ENCODE measurements at places on chromosomes 12 and 14.
A peak's percentile ranks its signal among the peaks of the same experiment; 100 is the strongest.

GRCh38 chr12:100566887-100567637 lies 6.4 kb upstream of the GAS2L3 start:
- peak; percentile 28 for DNase-seq

DNA sequence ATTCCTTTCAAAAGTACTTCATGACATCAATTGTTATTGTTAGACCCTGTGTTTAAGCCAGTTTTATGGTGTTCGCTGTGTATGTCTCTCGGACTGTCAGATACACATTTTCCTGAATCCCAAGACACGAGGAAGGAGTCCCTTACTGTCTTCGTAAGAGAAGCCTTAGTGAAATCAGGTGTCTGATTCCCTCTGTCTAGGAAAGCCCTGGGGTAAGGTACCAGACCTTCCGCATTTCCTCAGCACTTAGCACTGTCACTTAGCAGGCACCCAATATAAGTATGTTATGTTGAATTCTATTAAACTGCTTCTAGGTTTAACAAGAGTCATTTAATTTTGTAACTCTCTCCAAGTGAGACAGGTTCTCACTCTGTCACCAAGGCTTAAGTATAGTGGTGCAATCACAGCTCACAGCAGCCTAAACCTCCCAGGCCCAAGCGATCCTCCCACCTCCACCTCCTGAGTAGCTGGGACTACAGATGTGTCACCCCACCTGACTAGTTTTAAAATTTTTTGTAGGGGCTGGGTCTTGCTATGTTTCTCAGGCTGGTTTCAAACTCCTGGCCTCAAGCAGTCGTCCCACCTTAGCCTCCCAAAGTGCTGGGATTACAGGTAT lies 111.0 kb downstream of the BBS10 start:
- DNase-seq, result no peak

DNA sequence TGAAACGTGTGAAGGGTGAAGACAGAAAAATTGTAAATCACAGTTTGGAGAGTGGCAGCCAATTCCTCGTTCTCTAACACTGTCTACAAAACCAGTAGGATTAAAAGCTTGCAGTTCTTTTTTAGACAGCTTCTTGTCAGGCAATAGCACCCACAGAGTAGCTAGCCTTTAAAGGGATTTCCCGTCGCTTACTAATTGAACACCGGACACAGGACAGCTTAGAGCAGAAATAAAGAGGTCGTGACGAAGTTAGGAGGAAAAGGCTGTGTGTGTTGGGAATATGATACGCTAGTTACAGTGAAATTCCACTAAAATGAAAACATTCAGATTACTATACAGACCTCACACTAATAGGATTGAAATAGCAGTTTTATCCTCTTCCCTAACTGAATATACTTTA lies 149.1 kb upstream of the FLRT2 start:
- no peak for DNase-seq

DNA sequence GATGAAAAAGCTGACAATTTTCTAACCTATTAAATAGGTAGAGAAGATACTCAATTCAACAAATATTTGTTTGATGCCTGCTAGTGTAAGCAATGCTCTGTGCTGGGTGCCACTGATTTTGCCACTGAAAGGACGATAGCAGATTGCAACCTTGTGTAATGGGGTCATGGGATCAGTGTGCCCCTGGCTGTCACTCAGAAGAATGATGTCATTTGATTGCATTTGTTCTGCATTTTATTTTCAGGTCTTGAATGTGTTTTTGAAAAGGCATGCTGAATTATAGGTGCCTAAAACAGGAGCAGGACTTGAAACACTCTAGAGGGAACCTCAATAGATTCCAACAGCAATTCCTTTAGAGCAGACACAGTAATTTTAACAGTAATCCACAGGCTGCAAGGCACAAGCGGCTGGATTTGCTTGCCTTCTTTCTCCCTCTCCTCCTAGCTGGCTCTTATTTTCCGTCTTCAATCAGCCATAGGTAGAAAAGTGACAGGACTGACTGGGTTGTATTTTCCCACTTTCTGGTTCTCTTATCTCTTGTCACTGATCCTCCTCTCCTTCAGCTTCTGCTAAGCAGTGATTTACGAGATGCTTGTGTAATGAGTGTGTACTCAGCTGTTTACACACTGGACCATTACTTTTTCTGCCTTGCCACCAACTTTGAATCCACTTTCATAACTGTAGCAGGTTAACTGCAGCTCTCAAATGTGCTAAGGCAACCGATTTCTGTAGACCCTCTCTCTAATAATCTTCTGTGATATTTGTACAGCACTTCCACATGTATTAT lies 4.1 kb downstream of the PLXNC1 start:
- DNase-seq, result no peak

DNA sequence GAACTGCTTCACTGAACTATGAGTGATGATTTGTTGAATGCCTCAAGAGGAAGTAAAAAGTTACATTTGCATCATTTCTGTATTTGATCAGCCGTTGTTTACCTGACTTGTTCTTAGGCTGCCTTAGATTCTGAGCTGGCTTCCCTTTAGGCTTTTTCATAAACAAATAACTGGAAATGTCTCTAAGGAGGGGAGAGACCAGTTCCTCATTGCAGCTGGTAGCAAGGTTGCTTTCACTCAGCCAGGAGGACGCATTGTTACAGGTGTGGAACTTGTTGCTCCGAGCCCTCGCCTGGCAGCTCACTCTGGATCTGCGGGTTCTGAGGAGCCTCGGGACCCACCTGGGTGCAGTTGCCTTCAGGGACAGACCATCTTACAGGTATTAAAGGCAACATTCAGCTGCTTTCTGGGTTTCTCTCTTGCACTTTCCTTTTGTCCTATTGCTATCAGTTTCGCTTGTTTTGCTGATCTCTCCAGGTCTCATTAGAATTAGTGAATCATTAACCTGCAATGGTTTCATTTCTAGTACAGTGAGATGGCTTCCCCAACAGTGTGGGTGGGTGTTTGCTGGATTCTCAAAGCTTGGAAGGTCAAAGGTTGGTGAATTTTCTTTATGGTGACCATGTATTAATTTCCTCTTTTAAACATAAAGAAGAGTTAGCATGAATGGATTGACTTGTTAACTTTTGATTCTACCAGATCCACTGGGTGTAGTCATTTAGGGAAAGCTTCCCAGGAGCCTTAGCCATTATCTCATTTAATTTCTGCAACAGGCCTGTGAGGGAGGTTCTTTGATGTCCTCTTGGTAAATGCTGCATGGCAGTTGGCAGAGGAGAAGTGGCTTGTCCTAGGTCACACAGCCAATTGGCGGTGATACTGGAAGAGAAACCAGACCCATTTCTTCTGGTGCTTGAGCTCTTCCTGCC lies at the start of gene PLEKHG7:
PLEKHG7 (plus strand) TSS at position 236 of the 926 bp plus-strand sequence. CDS start 3,643 bp downstream, outside the sequence.
- peak; percentile 2 for DNase-seq

- no peak for DNase-seq
These were observed 82.3 kb downstream of the SYNE3 start for GRCh38 chr14:95434121-95434520.

- DNase-seq, result no peak
These were observed 16.1 kb downstream of the NTN4 start for GRCh38 chr12:95774311-95775045.

DNA sequence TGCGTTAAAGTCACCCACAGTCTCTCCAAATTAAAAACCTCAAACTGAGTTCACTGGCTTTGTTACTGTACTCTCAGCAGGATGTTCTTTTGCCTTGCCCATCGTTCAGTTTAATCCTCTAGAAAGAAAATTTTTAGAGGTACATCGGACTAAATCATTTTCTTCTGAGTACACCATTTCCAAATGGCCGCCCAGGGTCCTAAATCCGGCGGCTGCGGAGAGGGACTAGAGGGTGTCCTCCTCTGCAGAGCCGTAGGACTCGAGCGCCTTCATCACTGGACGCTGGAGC lies 1.4 kb downstream of the LIN7A start:
- DNase-seq, result no peak

DNA sequence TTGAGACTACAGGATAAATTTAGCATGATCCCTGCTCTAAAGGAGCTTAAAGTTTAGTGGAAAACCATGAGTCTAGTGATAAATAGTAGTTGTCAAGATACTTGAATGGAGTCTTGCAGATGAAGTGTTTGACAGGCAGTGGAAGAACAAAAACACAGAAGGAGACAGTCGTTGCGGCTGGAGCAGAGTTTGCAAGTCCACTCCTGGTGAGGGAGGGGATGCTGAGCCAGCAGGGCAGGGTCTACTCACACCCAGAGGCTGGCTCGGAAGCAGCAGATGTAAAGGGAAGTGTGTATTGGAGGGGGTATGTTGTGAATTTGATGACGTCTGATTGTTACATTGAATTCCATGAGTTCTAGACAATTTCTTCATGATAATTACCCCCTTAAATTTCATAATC lies 61.3 kb downstream of the TRAF3 start:
- no peak for DNase-seq

DNA sequence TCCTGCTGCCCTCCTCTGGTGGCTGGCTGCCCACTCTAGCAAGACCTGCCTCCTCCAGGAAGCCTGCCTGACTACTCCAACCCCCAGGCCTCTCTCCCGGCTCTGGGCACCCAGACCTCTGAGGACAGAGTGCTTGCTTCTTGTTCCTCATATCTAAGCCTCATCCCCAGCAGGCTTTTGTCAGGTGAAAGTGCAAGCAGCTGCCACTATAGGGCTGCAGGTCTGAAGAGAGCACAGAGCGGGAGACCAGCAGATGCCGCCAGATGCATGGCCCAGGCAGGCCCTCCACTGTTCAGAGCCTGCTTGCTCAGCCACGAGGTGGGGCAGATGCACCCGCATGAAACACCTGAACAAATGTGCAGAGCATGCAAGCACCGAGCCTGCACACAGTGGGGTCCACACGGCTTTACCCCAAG lies 73.0 kb downstream of the SERPINA3 start:
- DNase-seq, result no peak

GRCh38 chr14:72033365-72033764 lies 101.1 kb downstream of the RGS6 start:
- no peak for DNase-seq

- DNase-seq, result no peak
These were observed 771.7 kb upstream of the TMEM132C start for GRCh38 chr12:127494961-127495915.

DNA sequence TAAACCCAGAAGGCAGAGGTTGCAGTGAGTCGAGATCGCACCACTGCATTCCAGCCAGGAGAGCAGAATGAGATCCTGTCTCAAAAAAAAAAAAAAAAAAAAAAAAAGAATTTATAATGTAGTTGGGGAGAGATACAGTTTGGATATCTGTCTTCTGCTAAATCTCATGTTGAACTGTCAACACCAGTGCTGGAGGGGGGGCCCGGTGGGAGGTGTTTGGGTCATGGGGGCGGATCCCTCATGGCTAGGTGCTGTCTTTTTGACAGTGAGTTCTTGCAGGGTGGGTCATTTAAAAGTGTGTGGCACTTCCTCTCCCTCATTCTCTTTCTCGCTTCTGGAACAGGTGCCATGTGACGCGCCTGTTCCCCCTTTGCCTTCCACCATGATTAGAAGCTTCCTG lies 32.8 kb downstream of the CLIP1 start:
- DNase-seq, result no peak

DNA sequence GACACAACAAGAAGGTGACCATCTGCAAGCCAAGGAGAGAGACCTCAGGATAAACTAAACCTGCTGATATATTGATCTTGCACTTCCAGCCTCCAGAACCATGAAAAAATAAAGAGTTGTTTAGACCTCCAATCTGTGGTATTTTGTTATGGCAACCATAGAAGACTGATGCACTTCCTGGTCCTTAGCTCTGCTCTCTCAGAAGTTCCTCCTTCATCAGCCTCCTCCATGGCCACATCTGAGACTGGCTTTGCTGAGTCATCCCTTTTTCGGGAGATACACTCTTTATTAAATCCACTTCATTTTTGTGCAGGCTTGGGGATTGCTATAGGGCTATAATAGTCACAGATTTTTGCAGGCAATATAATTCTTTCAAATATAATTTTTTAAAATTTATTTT lies 89.6 kb upstream of the ATF7IP start:
- no peak for DNase-seq

DNA sequence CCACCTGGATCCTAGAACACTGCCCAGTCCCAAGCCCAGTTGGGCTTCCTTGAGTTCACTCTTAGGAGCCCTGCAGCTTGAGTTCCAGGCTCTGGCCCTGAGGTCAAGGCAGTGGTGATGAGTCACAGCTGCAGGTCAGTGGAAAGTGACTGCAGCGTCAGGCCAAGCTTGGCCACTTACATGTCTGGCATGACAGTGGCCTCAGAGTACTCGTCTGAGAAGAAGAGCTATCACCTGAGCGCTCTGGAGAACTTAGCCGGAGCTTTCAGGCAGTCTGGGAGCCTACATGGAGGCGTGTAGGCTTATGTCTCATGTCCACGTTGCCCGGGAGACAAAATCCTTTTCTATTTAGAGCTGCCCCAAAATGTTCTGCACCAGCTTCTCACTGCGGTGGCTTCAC lies 75.6 kb downstream of the ARL6IP4 start:
- no peak for DNase-seq

DNA sequence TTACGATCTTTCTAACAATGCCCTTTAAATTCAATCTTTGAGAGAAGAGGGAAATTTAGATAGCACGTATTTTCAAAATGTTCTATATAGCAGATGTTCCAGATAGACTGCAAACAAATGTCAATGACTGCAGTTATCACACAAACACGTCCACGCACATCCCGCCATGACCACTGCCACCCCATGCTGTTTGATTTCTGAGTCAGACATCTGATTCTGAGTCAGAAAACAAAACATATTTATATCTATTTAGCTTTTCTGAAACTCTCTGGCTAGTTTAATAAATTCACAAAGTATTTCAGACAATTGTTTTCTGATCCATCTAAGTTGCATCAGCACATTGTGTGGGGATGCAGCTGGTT lies 105.9 kb upstream of the BCAT1 start:
- DNase-seq, result peak; percentile 11

DNA sequence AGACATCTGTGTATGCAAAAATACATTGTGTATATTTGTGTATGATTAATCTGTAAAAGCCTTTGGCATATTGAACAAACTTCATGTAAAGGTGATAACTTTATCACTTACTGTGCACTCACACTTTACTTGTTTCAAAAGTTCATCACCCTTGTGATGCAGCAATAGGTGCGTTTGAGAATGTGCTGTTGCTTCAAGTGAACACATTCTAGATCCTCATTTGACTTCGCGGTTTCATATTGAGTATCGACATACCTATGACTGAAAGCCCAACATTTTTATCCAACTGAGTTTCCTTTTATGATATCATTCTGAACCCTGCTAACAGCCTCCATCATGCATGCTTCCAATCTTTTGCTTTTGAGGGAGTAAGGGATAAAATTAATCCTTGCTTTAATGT lies 1086.9 kb downstream of the TMEM121 start:
- no peak for DNase-seq

DNA sequence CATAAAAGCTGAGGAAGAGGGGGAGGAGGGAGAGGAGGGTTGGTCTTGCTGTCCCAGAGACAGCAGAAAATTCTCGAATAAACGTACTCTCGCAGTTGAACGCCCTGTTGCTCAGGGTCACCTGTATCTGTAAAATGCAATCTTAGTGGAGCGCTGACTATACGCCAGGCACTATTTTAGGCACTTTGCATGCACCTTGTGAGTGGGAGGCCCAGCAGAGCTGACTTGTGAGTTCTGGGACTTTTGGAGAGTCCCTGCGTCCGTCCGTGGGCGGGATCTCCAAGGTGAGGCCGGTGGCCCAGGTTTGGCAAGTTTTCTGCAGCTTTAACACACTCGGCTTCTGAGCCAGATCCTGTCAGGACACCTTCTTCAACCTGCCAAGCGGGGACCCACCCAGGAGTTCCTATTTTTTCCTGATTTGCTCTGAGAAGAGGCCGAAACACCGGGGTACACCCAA lies 32.5 kb upstream of the PLEKHG6 start:
- DNase-seq, result no peak

GRCh38 chr12:119826661-119827445 lies 50.3 kb downstream of the CIT start:
- no peak for DNase-seq

GRCh38 chr14:85187521-85187920 lies 342.4 kb upstream of the FLRT2 start:
- no peak for DNase-seq

GRCh38 chr12:122558745-122559641 lies 31.9 kb downstream of the KNTC1 start:
- DNase-seq, result no peak
